ENCODE measurements at places on chromosomes 13 and 19.

DNA sequence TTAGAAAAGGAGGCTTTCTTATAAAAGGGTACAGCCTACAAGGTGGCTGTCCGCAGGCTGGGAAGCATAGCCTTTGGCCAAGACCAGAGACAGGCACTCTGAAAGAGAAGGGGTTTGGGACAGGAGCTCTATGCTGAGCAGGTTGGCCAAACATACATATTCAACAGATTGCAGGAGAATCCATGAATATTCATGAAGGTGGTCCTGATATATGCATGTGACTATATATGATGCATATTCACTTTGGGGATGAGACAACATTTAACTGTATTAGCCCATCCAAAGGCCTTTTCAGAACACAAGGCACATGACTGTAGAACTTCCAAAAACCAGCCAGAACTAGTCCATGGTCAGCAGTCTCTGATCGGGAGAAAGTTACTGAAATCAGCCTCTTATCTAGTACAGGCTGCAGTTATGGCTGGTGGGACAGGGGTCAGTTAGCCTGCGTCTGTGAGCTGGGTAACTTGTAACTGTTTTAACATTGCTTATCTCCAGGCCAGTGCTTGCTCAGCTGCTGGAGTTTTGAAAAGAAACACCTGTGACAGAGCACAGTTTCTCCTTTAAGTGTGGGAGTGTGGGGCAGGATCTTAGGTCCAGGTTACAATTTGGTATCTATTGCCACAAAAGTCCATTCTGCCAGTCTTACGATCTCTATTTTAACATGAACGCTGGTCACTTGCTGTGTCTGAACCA lies 924.2 kb downstream of the UQCRFS1 start:
- no peak for DNase-seq

- DNase-seq = no peak
Observed at GRCh38 chr13:31052478-31052877, 109.2 kb downstream of the HSPH1 start.

GRCh38 chr19:15304140-15304705 lies 28.1 kb downstream of the BRD4 start:
- DNase-seq = no peak

DNA sequence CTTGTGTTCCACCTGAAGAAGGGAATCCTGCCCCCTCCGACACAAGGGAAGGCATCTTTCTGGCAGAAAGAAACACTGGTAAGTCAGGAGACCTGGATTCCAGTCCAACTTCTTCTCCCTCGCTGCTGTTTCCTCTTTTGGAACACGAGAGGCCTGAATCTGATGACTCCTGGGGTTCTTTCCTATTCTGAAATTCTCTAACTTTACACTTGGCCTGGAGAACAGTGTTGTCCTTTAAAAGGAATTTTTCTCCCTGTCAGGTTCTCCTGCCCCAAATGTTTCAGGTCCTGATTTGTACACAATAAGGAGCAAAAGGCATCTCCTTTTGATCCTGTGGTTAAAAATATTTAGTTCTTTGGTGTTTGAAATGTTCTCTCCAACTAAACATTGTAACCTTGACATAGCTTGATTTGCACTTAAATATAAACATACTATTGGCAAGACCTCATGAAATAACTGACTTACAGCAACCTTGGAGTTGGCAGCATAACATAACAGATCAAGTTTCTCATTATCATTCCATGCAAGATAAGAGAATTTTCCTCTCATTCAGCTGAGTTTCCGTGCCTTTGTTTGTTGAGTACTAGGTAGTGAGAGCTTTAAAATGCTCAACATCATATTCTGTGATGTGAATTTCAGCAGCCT lies 244.8 kb downstream of the COG6 start:
- DNase-seq = no peak

DNA sequence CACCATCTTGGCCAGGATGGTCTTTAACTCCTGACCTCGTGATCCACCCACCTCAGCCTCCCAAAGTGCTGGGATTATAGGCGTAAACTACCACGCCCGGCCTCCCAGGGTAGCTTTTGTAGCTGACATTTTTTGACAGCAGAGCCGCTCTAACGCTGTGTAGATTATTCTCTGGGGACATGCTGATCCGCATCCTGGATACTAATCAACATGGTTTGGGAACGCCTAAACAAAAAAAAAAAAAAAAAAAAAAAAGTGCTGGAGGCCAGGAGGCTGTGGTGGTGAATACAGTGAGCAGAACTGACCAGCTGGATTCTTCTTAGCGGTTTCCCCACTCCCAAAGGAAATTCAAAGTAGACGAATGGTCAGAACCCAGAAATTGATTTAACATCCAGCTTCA lies 5.1 kb downstream of the LONP1 start:
- no peak for DNase-seq

DNA sequence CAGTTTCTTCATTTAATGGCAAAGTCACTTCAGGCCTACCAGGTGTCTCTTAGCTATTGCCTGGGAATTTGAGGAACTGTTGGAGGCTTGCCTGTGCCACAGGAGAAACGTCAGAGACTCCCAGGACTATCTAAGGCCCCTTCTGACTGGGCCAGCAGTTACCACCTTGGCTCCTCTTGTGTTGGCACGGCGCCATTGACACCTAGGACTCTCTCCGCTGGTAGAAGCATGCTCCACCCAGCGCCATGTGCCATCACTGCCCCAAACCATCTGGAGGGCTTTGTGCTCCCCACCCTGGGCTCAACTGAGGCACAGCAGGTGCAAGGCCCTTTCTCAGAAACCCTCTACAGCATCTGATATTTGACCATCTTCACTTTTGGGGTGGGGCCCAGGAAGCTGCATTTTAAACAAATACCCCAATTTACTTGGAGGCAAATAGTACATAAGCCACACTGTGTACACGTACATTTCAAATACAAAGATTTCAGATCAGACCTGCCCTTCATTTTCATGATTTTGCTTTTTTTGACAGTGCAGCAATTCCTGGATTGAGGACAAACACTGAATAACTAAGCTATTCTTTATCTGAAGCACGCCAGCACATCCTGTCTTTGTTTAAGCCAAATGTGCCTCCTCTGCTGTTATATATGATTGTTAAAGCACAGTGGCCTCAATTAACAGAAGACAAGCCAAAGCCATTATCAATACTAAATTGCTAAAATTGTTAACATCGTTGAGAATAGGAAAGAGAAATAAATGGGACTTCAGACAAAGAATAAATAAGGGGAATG lies 59.9 kb upstream of the TPP2 start:
- no peak for DNase-seq

Data from NT2/D1 (cell line).